ENCODE measurements at places on chromosomes 13 and 19. TPM values are rescaled to one million over a fixed set of nuclear protein-coding genes. Genes with fewer than 3 reads are reported as not detected.

- DNase-seq = no peak
Observed at GRCh38 chr13:24097064-24097463, 63.5 kb upstream of the SPATA13 start.

ZNF547 gene
- 6.0 TPM for total RNA-seq

CADM4 gene
- 68.3 TPM for total RNA-seq

WDR87 gene
- total RNA-seq = not detected

- DNase-seq = peak; percentile 52
Observed at GRCh38 chr19:49983645-49984229, 22.8 kb upstream of the SIGLEC11 start.

DNA sequence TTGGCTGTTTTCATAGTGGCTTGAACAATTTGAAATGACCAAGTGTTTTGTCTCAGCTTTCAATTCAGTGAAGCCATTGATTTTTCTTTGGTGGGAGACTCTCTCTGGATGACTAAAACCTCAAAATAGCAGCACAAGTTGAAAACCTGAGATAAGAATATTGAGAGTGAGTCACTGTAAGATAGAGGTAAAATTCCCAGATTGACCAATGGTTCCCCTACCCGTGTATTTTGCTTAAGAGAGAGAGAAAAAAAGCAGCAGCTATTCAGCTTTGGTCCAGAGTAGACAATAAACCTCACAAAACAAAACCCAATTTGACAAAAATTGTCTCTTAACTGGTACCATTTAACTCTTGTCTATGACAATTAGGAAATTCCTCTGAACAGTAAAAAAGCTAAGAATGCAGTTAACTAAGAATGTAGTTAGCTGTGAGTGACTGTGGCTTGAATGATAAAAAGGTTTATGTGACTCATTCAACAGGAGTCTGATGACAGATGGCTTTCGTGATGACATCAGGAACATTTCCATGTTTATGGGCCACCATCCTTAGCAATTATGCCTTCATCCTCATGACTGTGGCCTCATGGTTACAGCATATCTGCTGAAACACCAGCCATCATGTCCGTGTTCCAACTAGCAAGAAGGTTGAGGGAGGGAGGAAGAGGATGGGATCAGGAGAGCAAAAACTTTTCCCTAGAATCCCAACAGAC, 356.9 kb downstream of the NDFIP2 start:
- DNase-seq = no peak

SERPINE3 gene
- total RNA-seq = not detected

DNA sequence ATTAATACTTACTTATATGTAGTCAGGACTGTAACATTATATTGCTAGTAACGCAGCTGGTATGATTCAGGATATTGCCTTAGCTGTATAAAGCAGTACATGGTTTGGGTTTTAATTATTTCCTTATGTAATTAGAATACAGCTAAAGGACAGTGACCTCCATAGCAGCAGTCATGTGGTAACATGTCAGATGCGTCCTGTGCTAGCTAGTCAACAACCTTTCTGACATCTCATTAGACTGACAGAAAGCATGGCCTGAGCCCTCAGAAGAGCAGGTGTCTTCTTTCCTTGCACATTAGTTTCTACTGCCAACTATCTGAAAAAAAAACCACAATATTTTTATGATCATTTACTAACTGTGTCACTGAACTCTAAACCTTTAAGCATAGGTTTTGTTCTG, 122.2 kb downstream of the MAB21L1 start:
- DNase-seq = no peak

GRCh38 chr13:40992678-40993518, 26.2 kb downstream of the ELF1 start:
- DNase-seq = no peak

MEIOSIN gene
- not detected for total RNA-seq

- DNase-seq = peak; percentile 95
Observed at GRCh38 chr13:43269037-43269481, 245.7 kb downstream of the DNAJC15 start.

DNA sequence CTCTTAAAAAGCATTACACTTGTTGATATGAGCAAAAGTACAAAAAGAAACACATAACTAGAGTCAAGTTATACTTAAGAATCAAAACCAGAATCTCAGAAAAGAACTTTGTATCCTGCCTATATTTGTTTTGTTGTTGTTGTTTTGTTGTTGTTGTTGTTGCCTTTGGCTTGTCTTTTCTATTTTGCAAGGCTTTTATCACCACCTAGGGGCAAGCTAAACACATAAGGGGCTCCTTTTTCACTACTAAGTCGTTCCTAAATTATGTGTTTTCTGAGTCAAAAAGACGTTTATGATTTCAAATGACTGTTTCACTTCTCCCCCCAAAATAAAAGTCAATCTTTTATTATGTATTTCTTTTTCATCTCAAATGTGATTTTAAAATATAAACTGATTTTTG, 250.2 kb downstream of the RBM26 start:
- DNase-seq = no peak

KLK2 gene
- total RNA-seq = not detected

RCBTB1 gene
- total RNA-seq = 16.1 TPM

DNA sequence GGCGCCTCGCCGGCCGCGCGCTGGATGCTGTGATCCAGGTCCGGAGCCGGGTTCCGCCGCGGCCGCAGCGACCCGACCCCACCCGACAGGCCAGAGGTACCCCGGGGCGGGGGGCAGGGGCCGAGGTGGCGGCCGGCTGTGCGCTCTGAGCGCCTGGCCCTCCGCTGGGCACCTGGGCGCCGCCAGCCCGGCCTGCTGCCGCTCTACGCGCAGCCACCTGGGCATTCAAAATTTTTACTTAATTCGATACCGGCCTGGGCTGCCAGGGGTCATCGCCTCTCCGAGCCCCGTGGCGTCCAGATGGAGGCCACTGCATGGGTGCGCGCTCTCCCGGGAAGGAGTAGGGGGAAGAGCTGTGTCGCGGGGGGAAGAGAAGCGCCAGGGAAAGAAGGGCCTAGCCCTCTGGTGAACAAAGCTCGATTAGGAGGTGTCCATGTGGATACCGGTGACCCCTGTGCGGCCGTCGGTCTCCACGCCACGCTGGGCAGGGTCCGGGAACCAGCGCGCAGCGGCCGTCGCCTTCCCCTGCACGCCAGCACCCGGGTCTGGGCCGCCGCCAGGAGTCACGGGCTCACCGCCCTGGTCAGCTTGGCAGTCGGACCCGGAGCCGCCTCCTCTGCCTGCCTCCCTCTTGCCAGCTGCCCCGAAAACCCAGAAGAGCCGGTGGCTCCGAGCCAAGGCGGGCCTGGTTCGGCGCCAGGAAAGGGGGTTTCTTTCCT, 666 bp downstream of the BIVM start:
- DNase-seq = no peak

GRCh38 chr13:91203430-91203829, 144.1 kb upstream of the MIR17HG start:
- no peak for DNase-seq

- no peak for DNase-seq
Observed at GRCh38 chr13:34420702-34421346, 521.2 kb upstream of the NBEA start.

CTU1 gene
- 12.6 TPM for total RNA-seq

DNA sequence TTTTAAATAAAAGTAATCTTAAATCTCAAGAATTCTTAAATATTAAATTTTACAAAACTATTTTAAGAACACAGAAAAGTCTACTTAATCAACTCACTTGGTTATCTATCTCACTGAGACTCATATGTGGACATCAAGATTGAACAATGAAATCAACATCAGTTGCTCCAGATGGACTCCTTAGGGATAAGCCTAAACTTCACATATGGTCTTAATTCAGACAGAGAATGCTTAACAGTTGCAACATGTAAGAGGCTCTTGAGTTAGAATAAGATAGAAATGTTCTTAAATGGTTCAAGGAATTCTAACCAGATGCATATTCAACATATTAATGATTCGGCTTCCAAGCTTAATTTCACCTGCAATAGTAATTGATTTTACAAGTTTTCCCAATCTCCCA, 1730.9 kb downstream of the PCDH9 start:
- no peak for DNase-seq

GRCh38 chr19:38433268-38433733, at the start of gene RYR1:
RYR1 (plus strand) TSS chr19:38433691; CDS start chr19:38433830, 139 bp downstream.
- no peak for DNase-seq

DNA sequence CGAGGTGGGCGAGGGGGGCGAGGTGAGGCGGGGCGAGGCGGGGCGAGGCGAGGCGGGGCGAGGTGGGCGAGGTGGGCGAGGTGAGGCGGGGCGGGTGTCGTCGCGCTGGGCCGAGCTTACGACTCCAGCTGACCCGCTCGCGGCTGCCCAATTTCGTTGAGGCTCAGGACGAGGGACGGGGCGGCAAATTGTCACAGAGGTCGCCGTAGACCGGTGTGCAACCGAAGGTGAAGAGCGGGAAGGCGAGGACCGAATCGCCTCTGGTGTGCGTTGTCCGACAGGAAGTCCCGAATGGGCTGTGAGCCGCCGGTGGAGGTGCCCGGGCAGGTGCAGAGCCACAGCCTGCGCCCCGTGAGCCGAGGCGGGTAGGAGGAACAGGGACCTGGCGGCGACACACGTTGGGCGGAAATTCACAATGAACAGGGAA, at the start of gene LACC1:
LACC1 (plus strand) TSS at position 150 of the 427 bp plus-strand sequence. CDS start 1,082 bp downstream, outside the sequence.
- DNase-seq = no peak

MISP3 gene
- total RNA-seq = 6.7 TPM
